Activated CD4-positive, alpha-beta T cell treated with anti-CD3 and anti-CD28 coated beads, Interleukin-2, amount 50 U/mL, for 48 hours (primary cell): ENCODE measurements at places on chromosomes 3 and 15.

DNA sequence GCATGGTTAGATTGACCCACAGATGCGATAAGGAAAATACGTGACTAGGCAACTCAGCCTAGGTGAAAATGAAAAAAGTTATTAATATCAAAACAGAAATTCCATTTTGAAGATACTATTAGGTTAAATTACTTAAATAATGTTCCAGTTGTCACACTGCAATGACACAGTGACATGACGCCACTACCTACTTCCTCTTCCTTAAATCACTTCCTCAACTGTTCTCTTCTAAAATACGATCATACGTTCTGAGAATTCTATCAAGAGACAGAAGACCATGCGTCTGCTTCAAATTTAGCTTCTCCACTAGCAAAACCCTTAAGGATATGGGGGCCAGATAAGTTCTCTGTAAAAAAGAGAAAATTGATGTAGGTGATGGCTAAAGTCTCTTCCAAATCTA, 18.2 kb downstream of the CMTM6 start:
- DNase-seq: no peak

DNA sequence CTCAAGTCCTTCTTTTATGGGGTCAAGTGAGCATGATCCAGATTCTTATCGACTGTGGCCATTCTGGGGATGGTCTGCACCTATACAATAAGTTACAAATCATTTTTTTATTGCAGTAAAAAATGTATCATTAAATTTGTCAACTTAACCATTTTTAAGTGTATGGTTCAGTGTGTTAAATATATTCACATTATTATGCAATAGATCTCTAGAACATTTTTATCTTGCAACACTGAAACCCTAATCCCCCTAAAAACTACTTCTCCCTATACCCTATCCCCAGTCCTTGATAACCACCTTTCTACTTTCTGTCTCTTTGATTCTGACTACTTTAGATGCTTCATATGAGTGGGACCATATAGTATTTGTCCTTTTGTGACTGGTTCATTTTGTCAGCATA, 10.4 kb upstream of the BOC start:
- DNase-seq: no peak

GRCh38 chr15:88391700-88392099, 75.5 kb downstream of the MRPL46 start:
- DNase-seq: no peak

DNA sequence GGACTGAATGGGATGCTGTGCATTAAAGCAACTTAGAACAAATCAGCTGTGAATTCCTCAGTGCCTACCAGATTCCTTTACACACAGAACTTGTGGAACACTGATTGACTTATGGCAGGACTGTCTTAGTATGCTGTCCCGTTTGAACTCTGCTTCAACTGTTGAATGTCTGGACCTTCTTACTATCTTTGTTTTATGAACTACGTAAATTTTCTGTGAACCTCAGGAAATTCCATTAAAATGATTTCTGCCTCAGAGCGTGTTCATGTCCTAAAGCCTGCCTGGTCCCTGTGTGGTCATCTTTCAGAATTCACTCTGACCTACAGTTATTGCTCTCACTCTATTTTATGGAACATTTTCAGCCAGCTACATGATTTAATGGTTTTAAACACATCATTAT, 29.4 kb upstream of the FBN1 start:
- DNase-seq: no peak

- no peak for DNase-seq
Observed at GRCh38 chr3:184582646-184583577, 21.3 kb downstream of the EPHB3 start.

DNA sequence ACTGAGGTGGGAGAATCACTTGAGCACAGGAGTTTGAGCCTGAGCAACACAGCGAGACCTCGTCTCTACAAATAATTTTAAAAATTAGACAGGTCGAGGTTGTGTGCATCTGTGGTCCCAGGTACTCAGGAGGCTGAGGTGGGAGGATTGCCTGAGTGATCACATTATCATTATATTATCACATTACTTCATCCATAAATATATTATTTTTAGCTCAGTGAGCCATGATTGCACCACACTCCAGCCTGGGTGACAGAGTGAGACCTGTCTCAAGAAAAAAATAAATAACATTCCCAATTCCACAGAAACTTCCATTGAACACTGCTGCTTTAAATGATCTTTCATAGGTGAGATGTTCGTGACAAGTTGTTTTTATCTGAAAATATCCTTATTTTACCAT, 21.8 kb downstream of the GABPB1 start:
- DNase-seq: no peak

DNA sequence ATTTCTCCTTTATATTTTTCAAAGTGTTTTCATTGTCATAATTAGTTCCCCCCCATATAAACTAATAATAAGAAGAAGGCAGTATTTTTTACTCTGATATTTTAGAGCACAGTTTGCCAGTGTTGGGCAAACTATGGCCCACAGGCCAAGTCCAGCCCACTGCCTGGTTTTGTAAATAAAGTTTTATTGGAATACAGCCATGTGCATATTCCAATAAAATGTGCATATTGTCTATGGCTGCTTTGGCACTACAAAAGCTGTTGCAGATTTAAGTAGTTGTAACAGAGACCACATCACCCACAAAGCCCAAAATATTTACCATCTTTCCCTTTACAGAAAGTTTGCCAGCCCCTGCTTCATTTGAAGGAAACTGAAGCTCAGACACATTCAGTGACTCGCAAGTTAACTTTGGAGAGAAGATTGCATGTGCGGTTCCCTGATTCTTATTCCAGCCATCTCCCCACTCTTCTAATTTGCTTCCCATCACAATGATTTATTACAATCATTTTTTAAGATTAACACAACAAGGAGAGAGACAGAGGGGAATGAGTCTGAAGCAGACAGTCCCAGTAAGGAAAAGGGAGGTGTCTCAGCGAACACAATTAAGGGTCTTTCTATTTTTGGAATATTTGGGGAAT, 48.9 kb downstream of the RFTN1 start:
- no peak for DNase-seq

DNA sequence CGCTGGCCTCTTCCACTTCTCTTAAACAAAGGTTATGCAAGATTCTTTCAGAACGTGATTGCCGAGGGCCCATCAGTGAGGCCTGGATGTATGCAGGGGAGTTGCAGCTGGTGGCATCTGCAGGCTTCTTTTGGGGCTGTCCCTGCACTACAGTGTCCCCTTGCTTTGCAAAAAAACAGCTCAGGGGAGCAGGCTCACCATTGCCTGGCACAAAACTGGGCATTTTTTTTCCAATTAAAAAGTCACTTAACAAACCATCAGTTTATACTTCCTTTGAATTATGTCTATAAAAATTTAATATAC, 148.6 kb downstream of the ATP10A start:
- no peak for DNase-seq

GRCh38 chr3:185825006-185825638, at the start of gene IGF2BP2:
IGF2BP2 (minus strand) TSS chr3:185825042; CDS start chr3:185824960, 82 bp downstream.
- DNase-seq: peak; percentile 55

GRCh38 chr3:76789237-76789636, 250.7 kb upstream of the ROBO2 start:
- DNase-seq: no peak

GRCh38 chr3:65873869-65874268, 164.8 kb downstream of the MAGI1 start:
- no peak for DNase-seq

DNA sequence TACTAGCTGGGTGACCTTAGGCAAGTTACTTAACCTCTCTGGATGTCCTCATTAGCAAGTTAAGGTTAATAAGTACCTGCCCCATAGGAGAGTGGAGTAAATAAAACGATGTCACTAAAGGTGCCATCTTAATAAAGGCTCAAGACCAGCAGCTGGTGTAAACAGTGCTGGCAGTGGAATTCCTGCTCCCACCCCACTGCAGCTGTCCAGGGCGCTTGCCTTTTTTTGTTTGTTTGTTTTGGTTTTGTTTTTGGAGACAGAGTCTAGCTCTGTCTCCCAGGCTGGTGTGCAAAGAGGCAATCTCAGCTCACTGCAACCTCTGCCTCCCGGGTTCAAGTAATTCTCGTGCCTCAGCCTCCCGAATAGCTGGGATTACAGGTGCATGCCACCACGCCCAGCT, 28.9 kb downstream of the IDH3A start:
- DNase-seq: no peak

DNA sequence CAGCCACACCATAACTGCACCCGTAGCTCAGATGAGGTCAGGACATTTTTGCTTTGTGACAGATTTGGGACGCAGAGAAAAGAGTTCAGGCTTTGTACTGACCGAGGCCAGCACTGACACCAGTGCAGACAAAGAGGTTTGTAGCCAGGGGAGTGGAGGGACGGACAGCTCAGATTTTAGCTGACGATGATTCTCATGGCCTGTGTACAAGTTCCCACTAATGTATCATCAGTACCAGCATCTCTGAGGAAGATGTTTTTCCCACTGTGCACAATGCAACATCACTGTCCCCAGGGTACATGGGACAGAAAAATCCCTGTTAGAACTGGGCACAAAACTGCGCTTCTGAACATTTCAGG, 112.7 kb downstream of the SLCO3A1 start:
- DNase-seq: no peak

DNA sequence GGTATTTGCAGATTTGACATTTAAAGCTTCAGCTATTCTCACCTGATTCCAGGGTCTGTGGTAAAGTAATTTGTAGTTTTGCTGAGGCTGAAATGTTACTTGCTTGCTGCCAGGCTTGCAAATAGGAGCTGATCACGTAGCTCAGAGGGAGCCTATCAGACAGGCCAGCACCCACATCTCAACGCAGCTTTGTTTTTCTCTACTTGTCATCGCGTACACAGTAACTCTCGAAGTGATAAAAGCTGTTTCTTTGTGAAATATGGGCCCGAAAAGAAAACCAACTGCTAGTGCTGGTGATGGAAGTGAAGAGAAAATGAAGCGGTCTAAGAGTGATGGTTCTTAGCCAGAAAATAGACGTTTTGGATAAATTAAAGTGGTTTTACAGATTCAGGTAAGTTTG, 23.4 kb downstream of the RAB5A start:
- no peak for DNase-seq

- DNase-seq: peak; percentile 11
Observed at GRCh38 chr15:95557226-95558046, 773.1 kb upstream of the NR2F2 start.

- no peak for DNase-seq
Observed at GRCh38 chr15:38088971-38089370, 154.5 kb downstream of the TMCO5A start.

GRCh38 chr3:191240486-191240885, 41.4 kb downstream of the OSTN start:
- no peak for DNase-seq

GRCh38 chr15:88704791-88705768, 66.3 kb downstream of the ISG20 start:
- peak; percentile 8 for DNase-seq

DNA sequence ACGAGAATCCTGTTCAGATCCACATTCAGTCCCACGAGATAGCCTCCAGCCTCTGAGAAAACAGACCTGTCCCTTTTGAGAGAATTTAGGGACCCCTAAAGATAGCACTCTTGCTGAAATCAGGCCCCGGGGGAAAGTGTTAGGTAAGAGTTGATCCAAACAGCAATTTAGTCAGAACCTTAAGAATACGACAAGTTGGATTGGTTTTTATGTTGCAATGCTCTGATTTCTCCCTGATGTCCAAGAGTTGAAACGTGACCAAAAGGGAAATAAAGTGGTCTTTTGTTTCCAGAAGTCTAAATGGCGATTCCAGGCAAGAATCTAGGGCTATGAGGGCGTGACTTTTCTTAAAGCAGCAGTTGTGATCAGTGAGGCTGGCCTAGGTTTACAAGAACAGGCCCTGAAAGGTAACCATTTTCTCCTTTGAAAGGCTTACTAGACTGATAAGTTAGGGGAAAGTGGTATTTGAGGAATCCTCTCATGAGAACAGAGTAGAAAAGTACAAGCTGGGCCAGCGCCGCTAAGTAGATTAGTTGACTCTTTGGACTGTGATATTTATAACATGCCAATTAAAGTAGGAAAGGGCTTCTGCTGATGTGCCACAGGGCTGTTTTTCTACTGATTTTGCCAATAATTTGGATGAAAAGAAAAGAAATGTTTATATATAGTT, 4.9 kb downstream of the MAN2A2 start:
- DNase-seq: no peak

DNA sequence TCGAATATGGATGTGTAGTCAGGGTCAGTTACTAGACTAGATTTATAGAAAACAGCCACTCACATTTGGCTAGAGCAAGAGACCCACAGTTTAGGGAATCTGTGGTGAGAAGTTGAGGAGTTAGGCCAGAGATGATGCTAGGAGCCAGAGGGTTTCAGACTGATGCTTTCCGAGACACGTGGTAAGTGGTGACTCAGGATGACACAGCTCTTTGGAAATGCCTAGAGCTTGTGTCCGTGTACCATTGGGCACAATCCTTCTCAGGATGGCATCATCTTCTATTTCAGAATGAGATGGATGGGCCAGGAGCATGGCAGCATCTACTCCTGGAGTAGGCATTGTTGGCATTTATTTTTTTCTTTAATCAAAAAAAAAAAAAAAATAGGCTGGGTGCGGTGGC, 28.5 kb downstream of the PTPRG start:
- DNase-seq: no peak

- no peak for DNase-seq
Observed at GRCh38 chr15:82621970-82622369, 25.2 kb downstream of the CPEB1 start.

GRCh38 chr15:65792138-65792987, at the start of gene DENND4A:
DENND4A (minus strand) TSS chr15:65792293; CDS start chr15:65756450, 35,843 bp downstream.
- peak; percentile 98 for DNase-seq

DNA sequence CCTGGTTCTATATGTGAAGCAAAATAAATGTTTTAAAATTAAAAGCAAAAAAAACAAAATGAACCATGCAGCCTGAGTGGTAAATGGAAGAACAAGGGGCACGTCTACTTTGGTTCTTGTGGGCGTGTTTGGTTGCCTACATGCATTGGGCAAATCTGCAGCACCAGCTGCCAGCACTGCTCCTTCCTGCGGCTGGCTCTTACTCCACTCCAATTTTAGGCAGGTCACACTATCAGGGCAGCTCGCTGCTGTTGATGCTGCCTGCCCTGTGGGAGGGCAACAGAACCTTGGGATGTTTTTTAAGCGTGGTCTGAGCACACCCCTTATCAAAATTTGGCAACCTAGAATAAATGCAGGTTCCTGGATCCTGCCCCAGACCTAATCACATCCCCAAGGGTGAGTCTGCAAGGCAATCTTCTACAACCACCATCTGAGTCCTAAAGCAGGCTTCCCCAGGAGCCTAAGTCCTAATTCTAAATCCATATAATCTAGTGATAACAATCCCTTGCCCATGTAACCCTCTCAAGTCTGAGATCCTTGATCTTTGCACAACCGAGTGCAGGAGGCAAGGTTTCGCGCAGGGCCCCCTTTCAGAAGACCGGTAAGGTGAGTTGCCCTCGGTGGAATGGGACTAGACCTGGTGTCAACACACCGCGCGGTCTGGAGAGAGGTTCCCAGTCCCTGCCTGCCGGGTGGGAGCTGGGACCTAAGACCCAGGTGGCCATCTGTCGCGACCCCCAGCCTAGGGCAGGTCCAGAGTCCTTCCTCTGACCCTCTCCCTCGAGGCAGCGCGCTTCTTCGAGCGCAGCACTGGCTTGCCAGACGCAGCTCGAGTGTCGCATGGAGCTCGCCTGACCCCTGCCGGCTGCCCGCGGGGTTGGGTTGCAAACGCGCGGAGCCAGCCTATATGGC, 15.9 kb downstream of the IVD start:
- DNase-seq: peak; percentile 86

GRCh38 chr3:107142786-107143575, 234.3 kb upstream of the CCDC54 start:
- no peak for DNase-seq
